Heart left ventricle (tissue), 16 donors: ENCODE measurements at places on chromosomes 4 and X. TPM values are rescaled to one million over a fixed set of nuclear protein-coding genes. Genes with fewer than 3 reads are reported as not detected.

DNA sequence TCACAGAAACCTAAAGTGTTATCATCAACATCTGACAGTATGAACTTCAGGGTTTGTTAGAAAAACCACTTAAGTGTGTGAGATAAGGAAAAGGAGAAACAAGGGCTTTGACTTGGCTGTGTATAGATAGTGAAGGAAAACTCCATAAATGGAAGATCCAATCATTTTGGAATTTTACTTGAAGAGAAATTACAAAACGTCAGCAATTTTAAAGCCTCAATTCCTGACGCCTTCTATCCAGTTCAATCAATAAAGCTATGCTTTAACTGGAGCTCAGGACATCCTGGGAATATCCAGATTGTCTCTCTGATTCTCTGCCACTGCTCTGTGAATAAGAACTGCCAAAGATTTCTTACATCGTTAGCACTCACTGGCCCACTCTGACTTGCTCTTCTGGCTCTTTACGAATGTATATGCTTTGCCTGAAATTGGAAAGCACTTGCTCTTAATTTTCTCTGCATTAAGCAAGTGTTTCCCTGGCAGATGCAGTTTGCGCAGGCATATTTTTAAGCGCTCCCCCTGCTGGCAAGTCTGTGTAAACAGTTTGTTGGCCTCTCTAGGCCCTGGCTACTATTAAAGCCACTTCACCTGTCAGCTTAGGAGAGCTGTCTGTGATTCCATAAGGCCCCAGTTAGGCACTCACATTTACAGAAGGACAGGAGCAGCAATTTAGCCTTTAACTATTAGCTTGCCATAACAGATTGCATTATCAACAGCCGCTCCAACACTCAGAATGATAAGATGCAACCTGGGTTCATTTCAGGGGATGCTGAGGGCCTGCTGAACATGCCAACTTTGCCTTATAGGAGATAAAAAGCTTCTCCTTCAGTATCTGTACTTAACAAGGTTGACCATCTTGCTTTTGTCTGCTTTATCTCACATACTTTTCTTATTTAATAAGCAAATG, 251.4 kb upstream of the DDX53 start:
- H3K27ac ChIP-seq: no peak overlapping the region
- no peaks in the 10 kb centered on the region for H3K36me3 ChIP-seq
- no peaks in the 10 kb centered on the region for H3K4me1 ChIP-seq
- H3K4me3 ChIP-seq: no peak overlapping the region

DNA sequence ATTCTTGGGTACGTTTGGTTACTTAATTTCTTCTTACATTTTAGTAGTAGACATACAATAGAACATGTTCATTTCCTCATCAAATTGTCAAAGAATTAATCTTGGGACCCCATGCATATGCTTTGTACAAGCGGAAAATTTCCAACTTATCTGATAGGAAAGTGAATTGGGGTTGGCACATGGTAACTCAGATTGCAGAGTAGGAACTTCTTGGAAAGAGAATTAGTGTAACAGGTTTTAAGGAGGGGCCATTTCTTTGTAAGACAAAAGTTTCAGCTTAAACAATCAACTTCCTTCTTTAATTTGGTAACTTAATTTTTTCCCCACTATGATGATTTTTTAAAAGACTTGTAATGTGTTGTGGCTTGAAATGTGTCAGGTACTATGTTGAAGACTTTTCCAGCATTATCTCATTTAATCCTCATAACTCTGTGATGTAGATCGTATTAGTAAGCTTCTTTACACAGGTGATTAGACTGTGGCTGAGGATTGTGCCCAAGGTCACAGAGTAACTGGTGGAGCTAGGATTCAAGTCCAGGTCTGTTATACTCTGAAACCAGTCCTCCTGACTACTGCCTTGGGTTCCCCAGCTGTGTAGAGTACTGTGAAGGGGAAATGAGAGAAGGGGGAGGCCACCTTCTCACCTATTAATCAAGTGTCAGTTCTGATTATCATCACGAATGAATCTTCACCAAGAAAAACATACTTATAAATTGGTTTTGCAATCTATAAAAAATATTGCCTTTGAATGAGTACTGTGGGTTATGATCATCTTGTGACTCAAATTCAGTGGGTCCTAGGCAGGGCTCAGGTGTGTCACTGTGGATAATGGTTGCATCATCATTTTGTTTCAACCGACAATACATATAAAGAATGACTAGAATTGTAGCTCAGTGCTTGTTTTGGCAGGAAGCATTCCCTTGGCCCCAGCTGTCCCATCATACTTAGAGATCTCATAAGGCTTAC, 4.3 kb downstream of the GK start:
- H3K27me3 ChIP-seq: no peaks in the 10 kb centered on the region
- DNase-seq: no peak
- no peaks in the 10 kb centered on the region for H3K36me3 ChIP-seq
- H3K4me1 ChIP-seq: no peaks in the 10 kb centered on the region
- H3K27ac ChIP-seq: no peak overlapping the region
- no peak overlapping the region for H3K4me3 ChIP-seq

DNA sequence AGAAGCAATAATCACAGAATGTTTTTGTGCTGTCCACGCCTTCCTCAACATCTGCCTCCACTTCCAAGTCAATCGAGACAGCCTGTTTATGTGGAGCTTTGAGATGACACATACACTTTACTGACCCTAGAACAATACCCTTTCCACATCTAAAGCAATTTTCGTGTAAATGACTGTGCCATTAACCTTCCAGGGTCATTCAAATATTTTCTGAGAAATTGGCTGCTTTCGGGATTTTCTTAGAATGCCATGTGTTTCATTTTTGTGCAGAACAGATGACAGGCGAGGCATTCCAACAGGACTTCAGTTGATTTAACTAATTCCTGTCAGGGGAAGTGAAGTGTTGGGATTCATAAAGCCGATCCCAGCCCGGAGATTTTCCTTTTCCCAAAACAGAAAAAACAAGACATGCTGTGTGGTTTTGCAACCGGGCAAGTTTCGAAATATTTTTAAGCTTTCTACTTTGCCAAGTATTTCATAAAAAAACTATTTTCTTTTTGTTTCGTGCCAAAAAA, 73.9 kb downstream of the SORBS2 start:
- no peaks in the 10 kb centered on the region for H3K27me3 ChIP-seq
- DNase-seq: no peak
- peak overlapping the region; percentile 31 for H3K4me3 ChIP-seq
- H3K27ac ChIP-seq: peak overlapping the region; percentile 69
- peaks cover 12% of the 10 kb centered on the region for H3K36me3 ChIP-seq

GRCh38 chrX:148672517-148672916, 172.1 kb downstream of the AFF2 start:
- H3K27ac ChIP-seq: no peak overlapping the region
- no peaks in the 10 kb centered on the region for H3K4me1 ChIP-seq
- H3K4me3 ChIP-seq: no peak overlapping the region
- no peaks in the 10 kb centered on the region for H3K36me3 ChIP-seq
- H3K27me3 ChIP-seq: no peaks in the 10 kb centered on the region

DNA sequence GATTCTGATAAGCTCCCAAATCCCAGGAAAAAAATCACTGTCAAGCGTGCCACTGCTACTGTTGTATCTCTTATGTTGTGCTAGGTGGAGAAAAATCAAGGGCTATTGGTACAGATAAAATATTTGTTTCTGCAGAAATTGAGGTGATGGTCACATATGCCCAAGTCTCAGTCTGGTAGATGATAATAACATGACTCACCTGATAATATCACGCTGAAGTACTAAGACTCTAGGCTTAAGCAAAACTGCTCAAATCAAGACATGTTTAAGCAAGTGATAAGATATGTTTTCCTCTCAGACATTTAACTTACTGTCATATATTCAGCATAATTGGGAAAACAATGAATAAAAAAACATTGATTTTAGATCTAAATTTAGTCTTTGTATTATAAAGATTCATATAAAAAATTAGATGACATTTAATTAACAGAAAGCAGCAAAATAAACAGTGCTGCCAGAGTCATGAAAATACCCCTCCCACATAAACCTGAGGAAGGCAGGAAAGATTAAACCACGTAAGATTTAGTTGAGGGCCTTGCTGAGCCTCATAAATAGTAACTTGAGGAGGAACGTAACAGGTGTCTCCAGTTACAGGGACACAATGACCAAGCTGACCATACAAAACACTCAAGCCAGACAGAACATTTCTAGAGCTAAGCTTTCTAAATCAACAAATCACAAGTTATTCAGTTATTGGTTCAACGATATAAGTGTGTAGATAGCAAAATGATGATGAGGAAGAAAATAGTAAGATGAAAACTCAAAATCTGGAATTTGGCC, 143.5 kb downstream of the CHM start:
- H3K4me3 ChIP-seq: no peak overlapping the region
- no peaks in the 10 kb centered on the region for H3K4me1 ChIP-seq

- no peak overlapping the region for H3K4me3 ChIP-seq
- peaks cover 16% of the 10 kb centered on the region for H3K27me3 ChIP-seq
- no peaks in the 10 kb centered on the region for H3K4me1 ChIP-seq
- DNase-seq: no peak
- no peaks in the 10 kb centered on the region for H3K36me3 ChIP-seq
These were observed 35.6 kb upstream of the ADRA2C start for GRCh38 chr4:3730422-3731190.

- H3K27me3 ChIP-seq: no peaks in the 10 kb centered on the region
- no peak overlapping the region for H3K4me3 ChIP-seq
- no peaks in the 10 kb centered on the region for H3K4me1 ChIP-seq
- H3K27ac ChIP-seq: no peak overlapping the region
- H3K36me3 ChIP-seq: no peaks in the 10 kb centered on the region
- DNase-seq: no peak
These were observed 129.6 kb upstream of the QRFPR start for GRCh38 chr4:121510341-121510874.

GRCh38 chrX:10157543-10157942, 768 bp downstream of the CLCN4 start:
- no peak for DNase-seq
- no peak overlapping the region for H3K4me3 ChIP-seq
- H3K27me3 ChIP-seq: no peaks in the 10 kb centered on the region
- peaks cover 8% of the 10 kb centered on the region for H3K4me1 ChIP-seq

Gene S100P
- 0.62 TPM for total RNA-seq

Gene MND1
- not detected for total RNA-seq

Gene SLC9B1
- 1.8 TPM for total RNA-seq
